Cardiac muscle cell (in vitro differentiated cells and primary cell): ENCODE measurements at places on chromosomes 3 and 15. TPM values are rescaled to one million over a fixed set of nuclear protein-coding genes. Genes with fewer than 3 reads are reported as not detected.
A peak's percentile ranks its signal among the peaks of the same experiment; 100 is the strongest.

Gene PAQR5
- total RNA-seq: 0.25 and 0.39 TPM in 2 replicates

DNA sequence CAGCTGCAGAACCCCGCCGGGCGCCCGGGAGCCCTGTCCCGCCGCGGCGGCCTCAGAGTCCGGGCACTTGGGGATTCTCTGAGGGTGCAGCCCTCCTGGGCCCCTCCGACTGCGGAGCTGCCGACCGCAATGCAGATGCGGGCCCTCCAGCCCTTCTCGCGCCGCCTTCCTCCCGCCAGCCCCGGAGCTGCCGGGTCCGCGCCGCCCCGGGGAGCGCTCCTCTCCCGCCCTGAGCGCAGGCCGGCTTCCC, 320 bp upstream of the ACAN start:
- H3K27ac ChIP-seq: no peak overlapping the region
- no peaks in the 10 kb centered on the region for H3K4me1 ChIP-seq
- no peaks in the 10 kb centered on the region for H3K36me3 ChIP-seq
- peak overlapping the region; percentile 56 for H3K4me3 ChIP-seq

GRCh38 chr3:51354731-51355615, 30.1 kb upstream of the MANF start:
- no peaks in the 10 kb centered on the region for H3K27me3 ChIP-seq
- no peak overlapping the region for H3K27ac ChIP-seq
- no peak for DNase-seq
- no peaks in the 10 kb centered on the region for H3K4me1 ChIP-seq
- no peaks in the 10 kb centered on the region for H3K36me3 ChIP-seq

GRCh38 chr3:194930377-194931204, 244.9 kb downstream of the FAM43A start:
- no peaks in the 10 kb centered on the region for H3K4me1 ChIP-seq
- no peak overlapping the region for H3K4me3 ChIP-seq
- H3K27ac ChIP-seq: peak overlapping the region; percentile 27
- no peaks in the 10 kb centered on the region for H3K27me3 ChIP-seq
- no peaks in the 10 kb centered on the region for H3K36me3 ChIP-seq
- peak; percentile 33 for DNase-seq

DNA sequence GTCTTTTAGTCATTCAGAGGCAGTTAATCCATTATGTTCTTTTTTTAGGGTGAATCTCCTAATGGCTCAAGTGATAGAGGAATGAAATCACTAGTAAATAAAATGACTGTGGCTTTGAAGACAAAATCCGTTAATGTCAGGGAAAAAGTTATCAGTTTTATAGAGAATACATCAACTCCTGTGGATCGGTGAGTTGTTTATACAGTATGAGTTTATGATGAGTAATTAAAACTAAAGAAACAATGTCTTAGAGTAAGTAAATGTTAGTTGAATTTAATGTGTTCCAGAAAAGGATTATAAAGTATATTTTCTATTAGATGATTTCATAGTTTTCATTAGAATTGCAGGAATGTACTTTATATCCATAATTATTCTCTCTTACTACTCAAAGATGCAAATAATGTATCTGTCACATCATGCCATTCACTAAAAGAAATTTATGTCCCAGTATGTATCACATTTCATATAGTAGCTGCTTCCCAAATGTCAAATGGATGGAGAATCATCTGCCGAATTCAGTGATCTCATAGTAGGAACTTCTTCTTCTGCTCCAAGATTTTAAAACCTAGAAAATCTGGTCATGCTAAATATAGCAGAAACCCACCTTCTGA, 24.1 kb upstream of the NIT2 start:
- DNase-seq: no peak
- H3K27me3 ChIP-seq: no peaks in the 10 kb centered on the region
- no peak overlapping the region for H3K4me3 ChIP-seq
- peaks cover 27% of the 10 kb centered on the region for H3K36me3 ChIP-seq
- no peak overlapping the region for H3K27ac ChIP-seq
- no peaks in the 10 kb centered on the region for H3K4me1 ChIP-seq
